ENCODE measurements at places on chromosomes 3 and 15. TPM values are rescaled to one million over a fixed set of nuclear protein-coding genes. Genes with fewer than 3 reads are reported as not detected.
A peak's percentile ranks its signal among the peaks of the same experiment; 100 is the strongest.

The SLC12A1 gene
- 0.07 TPM for polyA plus RNA-seq

The KNG1 gene
- 0.38 TPM for polyA plus RNA-seq

The TMOD2 gene
- polyA plus RNA-seq = 6.5 TPM

DNA sequence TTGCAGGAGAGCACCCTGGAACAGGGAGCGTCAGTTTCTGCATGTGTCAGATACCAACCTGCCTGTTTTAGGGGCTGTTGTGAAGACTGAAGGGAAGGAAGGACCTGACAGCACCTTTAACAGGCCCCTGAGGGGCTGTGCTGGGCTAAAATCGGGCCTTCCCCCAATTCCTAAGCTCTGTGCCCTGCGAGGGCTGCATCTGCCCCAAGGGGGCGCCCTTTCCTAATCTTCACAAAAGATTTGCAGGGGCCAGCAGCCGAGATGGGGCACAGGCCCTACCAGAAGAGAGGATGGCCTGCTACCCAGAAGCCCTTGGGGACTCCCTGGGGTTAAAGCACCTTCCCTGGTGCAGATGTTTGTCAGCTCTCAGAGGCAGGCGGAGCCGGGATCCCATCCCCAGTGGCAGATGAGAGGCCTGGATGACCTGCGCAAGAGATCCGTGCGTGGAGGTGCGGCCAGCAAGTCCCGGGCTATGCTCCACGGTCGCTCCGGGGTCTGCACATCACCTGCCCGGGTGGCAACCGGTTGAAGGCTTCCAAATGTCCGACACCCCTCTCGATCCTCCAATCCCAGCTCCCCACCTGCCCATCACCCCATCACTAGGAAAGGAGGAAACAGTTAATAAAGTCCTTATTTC, 53.6 kb downstream of the RHCG start:
- DNase-seq = peak; percentile 40

GRCh38 chr3:14581334-14582044, 41.3 kb upstream of the GRIP2 start:
- DNase-seq = no peak

DNA sequence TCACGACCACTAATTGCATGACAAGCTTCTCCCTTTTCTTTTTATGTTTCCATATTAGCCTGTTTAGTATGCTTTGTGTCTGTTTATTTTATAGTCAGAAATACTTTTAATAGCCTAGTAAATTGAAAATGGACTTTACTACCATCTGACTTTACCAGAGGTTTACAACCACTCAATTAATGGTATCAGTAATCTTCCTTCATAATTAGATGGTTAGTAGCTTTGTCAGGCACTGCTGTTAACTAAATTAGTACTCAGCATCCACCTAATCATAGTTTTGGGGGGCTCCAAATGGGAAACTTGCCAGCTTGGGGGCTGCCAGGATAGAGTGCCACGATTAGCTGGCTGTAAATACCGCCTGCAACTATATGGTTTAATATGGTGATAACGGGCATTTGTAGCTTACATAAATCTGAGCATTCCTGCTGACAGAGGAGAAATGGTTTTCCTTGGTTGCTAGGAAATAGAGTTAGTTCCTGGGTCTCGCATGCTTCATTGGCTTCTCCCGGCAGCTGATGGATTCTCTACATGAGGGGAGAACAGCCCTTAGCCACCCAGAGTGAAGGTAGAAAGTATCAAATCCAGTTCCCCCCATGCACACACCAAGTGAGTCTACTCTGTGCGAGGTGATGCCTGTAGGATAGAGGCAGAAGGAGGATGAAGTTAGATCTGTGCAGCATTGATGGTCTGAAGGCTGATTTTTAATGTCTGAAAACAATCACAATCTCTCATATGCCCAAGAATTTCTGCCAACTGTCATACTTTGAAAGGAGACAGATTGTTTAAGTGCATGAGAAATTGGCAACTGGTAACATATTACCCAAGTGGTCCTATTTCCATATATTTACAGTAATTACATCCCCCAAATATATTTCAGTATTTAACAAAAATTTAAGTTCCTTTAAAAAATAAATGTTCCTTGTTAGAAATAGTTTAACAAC, 326.6 kb upstream of the PROK2 start:
- no peak for DNase-seq

- DNase-seq = no peak
These were observed 16.6 kb downstream of the NFKBIZ start for GRCh38 chr3:101865751-101866509.

- DNase-seq = no peak
These were observed 54.1 kb upstream of the TAMM41 start for GRCh38 chr3:11900824-11901223.

DNA sequence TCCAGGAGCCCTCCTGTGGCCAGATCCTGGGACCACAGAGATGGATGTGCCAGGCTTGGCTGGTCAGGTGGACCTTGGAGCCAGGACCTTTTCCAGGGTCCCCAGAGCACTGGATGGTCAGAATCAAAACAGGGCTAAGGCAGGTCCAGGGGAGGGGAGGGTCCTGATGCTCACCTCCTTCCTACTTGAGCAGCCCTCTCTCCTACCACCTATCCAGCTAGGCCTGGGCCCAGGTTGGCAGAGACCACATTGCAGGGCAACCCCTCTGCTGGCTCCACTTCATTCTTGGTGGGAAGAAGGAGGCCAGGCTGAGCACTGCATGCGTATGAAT, 28.5 kb upstream of the SFMBT1 start:
- no peak for DNase-seq

DNA sequence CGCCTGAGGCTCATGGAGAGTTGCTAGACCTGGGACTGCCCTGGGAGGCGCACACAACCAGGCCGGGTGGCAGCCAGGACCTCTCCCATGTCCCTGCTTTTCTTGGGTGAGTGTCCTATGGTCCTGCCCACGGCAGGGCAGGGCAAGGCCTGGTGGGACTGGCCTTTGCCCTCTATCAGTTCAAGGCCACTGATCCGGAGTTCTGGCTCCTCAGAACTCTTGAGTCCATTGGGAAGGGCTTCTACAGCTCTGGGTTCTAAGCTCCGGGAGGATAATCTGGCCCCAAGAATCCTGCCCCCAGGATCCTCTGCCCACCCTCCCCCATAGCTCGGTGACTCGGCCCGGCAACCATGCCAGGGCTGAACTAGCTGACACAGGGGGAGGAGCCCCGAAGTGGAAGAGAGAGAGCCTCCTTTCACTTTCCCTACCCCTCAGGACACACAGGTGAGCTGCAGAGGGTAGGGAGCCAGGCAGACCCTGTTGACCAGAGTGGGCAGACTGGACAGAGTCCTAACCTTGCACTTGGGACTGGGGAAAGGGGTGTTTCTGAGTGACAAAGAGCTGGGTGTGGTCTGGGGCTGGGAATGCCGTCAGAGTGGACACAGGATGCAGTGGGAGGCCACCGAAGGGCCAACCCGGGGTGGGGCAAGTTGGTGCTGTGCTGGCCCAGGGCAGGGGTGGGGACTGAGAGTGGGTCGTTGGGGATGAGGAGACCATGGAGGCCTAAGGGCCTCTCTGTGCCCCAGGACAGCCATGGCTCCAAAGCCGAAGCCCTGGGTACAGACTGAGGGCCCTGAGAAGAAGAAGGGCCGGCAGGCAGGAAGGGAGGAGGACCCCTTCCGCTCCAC, 664 bp downstream of the PARP3 start:
- peak; percentile 86 for DNase-seq

- no peak for DNase-seq
These were observed 220.7 kb downstream of the PDCD6IP start for GRCh38 chr3:34019158-34019557.
